Daoy (cell line): ENCODE measurements at places on chromosomes 5 and 9. TPM values are rescaled to one million over a fixed set of nuclear protein-coding genes. Genes with fewer than 3 reads are reported as not detected.

SHC3 gene
- 2.3 and 10.1 TPM in 2 replicates for total RNA-seq

DNA sequence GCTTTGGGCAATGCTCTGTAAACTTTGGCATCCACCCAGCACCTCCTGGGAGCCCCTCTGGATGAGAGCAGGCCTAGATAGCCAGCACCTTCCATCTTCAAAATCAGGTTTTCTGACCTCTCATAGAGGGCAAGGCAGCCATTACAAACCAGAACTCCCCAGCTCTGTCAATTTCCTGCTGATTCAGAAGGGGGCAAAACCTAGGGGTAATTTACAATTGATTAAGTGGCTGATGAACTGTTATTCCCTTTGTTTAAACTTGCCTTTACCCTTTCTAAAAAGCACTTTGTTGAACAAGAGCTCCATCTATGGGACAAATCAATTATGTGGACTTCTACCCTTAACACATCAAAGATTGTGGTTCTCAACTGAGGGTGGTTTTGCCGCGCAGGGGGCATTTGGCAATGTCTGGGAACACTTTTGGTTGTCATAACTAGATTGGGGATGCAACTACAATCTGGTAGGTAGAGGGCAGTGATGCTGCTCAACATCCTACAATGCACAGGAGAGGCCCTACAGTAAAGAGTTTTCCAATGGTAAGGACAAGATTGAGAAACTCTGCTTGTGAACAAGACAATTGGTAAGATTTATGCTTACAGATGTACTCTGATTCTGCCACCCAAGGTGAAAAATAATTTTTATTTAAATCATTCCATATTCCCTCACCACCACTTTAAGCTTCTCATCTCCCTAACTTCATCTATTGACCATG, 184.1 kb downstream of the MARCHF11 start:
- peak; percentile 23 for DNase-seq

CRB2 gene
- 0.11 TPM in 1 of 2 replicates, not detected in the other for total RNA-seq

DNA sequence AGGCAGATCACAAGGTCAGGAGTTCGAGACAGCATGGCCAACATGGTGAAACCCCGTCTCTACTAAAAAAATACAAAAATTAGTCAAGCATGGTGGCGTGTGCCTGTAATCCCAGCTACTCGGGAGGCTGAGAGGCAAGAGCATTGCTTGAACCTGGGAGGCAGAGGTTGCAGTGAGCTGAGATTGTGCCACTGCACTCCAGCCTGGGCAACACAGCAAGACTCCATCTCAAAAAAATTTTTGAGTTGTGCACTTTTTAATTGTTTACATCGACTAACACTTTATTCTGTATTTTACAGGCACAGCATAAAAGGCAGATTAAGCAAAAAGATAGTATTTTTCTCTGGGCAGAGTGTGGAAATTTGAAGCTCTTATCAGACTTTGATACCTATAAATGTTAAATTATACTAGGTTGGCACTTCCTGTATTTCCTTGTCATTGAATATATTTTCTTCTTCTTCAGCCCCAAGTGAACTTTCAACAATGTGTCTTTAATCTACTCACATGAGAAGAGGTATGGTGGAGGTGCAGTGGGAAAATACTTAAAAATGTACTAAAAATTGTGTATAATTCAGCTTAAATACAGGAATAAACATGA, 180.6 kb upstream of the ELL2 start:
- DNase-seq = no peak

CDO1 gene
- 10.7 and 15.9 TPM in 2 replicates for total RNA-seq

STPG3 gene
- total RNA-seq = not detected in 2 replicates

- peak; percentile 98 for DNase-seq
Observed at GRCh38 chr9:136902259-136902821, 16.0 kb downstream of the TRAF2 start.

- DNase-seq = no peak
Observed at GRCh38 chr5:19918780-19919179, 69.2 kb downstream of the CDH18 start.

- no peak for DNase-seq
Observed at GRCh38 chr5:53974021-53974420, 336.4 kb downstream of the ARL15 start.
